Right lung (tissue), 10 donors: ENCODE measurements at places on chromosomes 2 and 18.

DNA sequence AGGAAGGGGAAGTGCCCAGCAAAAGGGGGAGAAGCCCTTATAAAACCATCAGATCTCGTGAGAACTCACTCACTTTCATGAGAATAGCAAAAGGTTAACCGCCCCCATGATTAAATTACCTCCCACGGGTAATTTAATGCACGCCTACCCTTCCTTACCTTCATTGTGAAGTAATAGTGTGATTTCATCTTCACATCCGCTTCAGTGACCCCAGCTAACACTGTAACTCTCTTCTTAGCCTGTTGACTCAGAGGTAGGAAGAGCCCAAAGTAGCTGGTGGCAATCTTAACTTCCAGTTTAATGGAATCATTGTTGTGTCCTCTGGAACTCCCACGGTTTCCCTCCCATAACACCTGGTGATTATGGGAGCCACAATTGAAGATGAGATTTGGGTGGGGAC lies 120.5 kb downstream of the GULP1 start:
- DNase-seq: no peak

DNA sequence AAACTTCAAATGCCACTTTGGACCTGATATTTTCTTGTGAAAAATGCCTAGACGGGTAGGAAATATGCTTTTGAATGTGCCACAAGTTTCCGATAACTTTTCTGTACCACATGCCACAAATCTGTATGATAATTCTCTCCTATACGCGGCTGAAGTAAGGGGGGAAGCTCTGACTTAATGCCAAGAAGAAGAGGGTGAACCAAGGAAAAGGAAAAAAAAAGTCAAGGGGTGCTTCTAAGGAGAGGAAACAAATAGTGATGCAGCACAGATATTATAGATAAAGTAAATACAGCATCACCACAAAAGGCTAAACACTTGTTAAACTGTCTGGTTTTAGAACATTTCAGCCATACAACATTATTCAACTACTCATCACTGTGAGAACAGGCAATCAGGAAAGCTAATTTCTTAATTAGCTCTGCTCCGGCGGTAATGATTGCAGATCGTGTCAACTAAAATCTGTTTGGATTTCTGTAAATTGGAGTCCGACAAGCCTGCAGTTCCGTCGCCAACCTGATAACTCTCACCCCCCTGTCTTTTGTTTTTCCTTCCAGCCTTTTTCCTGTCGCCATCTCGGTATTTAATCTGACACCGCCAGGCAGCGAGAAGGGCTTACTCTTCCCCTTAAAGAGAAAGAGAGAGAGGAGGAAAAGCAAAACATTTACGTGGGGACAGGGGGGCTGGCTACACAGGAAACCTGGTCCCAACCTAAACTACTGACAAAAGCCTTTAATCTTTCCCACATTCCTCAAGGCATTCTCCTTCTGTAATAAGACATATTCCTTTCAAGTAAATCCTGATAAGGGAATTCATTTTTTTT lies 67.5 kb downstream of the ZEB2 start:
- DNase-seq: no peak

- DNase-seq: no peak
These were observed 65.6 kb upstream of the COPS8 start for GRCh38 chr2:237020090-237020489.

GRCh38 chr2:159879051-159879604 lies 81.1 kb upstream of the CD302 start:
- DNase-seq: no peak
